Activated T-cell treated with anti-CD3 and anti-CD28 coated beads for 24 hours (primary cell): ENCODE measurements at places on chromosomes 13 and 19.

GRCh38 chr19:30895946-30896345, 453.3 kb downstream of the TSHZ3 start:
- no peak for DNase-seq

DNA sequence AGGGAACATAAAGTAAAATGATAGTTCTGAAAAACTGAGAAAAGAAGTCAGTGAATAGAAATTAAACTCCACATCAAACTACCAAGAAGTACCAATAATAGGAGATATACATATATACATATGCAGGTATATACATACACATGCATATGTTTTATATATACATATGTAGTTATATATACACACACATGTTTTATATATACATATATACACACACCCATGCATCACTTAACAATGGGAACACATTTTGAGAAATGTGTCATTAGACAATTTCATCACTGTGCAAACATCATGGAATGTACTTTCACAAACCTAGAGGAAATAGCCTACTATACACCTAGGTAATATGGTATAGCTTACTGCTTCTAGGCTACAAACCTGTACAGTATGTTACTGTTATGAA, 626.8 kb upstream of the PCDH9 start:
- no peak for DNase-seq

DNA sequence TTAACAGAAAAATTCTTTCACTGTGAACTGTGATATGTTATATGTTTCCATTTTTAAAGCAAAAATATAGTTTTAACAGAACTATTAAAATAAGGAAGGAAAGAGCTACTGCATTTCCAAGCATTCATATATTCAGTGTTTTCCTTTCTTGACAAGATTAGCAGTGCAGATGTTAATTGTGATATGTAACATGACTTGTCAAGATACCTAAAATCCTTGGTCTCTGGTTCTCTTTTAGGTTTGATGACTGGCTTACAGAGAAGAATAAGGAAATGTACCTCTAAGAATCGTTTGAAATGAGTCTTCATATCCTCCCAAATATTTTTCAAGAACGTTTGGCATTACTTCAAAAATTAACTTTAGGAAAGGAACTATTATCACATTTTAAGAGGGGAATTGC, 907.2 kb downstream of the PCDH9 start:
- DNase-seq: no peak

DNA sequence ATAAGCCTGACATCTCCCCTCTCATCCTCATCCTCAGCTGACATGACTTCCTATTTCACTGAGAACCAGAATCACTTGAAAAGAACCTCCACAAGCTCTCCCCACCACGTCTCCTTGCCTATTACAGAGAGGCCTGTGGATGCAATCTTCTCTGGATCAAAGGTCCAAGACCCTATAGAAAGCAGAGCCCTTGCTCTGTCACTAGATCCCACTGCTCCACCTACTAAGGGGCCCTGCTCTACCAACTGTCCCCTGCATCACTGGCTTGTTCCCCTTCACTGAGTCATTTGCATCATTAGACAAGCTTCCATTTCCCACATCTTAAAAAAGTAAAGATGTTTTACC, 40.8 kb downstream of the RCBTB2 start:
- no peak for DNase-seq

GRCh38 chr19:5083547-5083965, 114.6 kb downstream of the KDM4B start:
- no peak for DNase-seq

- no peak for DNase-seq
These were observed 562.1 kb downstream of the DACH1 start for GRCh38 chr13:71304861-71305260.

DNA sequence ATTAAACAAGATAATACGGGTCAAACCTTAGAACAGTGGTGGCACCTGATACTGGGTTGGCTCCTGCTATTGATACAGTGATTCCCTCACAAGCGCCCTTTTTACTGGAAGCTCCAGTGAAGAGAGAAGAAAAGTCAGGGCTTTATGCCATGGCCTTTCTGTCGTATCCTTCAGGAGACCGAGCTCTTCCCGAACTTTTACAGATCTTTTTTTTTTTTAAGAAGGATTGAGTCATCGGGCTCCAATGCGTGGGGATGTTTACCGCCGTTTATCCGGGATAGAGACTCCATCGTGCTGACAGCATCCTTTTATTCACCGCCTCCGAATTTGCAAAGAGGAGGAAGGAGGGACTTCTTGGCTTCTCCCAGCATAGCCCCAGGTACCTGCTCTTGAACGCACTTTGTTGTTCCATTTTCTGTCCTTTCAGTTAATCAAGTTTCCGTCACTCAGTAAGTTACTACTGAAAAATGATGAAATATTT, 574 bp downstream of the ZNF227 start:
- DNase-seq: no peak

DNA sequence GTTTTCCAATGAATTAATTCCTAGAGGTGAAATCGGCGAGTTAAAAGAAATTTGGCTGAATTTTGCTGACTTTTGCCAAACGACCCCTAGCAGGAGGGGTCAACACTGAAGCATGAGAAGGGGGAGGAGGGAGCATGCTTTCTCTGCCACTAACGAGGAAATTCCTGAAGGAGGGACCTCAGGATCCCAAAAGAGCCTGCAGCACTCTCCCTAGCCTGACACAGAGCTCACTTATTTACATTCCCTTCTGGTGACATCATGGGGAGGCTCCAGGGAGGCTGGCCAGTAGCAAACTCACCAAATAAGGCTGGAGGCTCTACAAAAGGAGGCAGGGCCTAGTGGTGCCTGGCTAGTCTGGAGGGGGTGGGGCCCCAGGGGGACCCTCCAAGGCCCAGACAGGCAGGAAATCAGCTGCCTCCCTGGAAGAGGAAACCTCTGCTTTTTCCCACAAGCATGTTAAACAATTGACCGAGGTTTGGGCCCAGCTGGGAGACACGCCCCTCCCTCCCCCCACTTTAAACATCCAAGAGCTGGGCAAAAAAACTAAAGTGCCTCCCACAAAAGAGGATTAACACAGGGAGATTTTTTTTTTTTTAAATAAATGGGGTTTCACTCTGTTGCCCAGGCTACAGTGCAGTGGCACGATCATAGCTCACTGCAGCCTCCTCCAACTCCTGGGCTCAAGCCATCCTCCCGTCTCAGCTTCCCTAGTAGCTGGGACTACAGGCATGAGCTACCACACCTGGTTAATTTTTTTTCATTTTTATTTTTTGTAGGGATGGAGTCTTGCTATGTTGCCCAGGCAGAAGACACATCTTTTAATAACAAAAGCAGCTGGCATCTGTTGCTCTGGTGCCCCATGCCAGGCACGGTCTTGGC, 2.1 kb downstream of the DAPK3 start:
- DNase-seq: no peak

GRCh38 chr13:28338006-28338574, 156.8 kb downstream of the FLT1 start:
- DNase-seq: no peak

DNA sequence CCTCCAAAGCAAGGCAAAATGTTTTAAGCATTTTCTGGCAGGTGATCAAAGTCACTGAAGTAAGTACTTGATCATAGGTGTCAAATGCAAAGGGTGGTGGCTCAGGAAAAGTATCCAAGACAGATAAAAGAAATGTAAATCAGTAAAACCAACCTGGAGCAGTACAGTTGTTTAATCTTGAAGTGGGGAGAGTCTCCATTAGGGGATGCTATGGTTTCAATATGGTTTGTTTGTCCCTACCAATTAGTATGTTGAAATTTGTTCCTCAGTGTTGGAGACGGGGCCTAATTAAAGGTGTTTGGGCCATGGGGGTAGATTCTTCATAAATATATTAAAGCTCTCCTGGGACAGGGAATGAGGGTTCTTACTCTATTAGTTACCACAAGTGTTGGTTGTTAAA, 1781.7 kb upstream of the PRR20A start:
- DNase-seq: no peak

- no peak for DNase-seq
These were observed 114.9 kb upstream of the TMTC4 start for GRCh38 chr13:100789481-100789880.
